ENCODE measurements at places on chromosomes 1 and 21. TPM values are rescaled to one million over a fixed set of nuclear protein-coding genes. Genes with fewer than 3 reads are reported as not detected.

- no peaks in the 10 kb centered on the region for H3K36me3 ChIP-seq
- H3K4me3 ChIP-seq, result no peak overlapping the region
- no peaks in the 10 kb centered on the region for H3K27me3 ChIP-seq
Observed at GRCh38 chr1:53653200-53653575, 85.8 kb downstream of the GLIS1 start.

MTARC2 gene
- total RNA-seq, result not detected

MLLT11 gene
- total RNA-seq, result 3.9 TPM

- no peak overlapping the region for H3K4me3 ChIP-seq
- H3K4me1 ChIP-seq, result no peaks in the 10 kb centered on the region
- no peaks in the 10 kb centered on the region for H3K36me3 ChIP-seq
- DNase-seq, result no peak
Observed at GRCh38 chr1:234149217-234149616, 224.0 kb upstream of the COA6 start.

- H3K27ac ChIP-seq, result no peak overlapping the region
- no peaks in the 10 kb centered on the region for H3K27me3 ChIP-seq
- H3K4me1 ChIP-seq, result no peaks in the 10 kb centered on the region
- DNase-seq, result no peak
- no peak overlapping the region for H3K4me3 ChIP-seq
Observed at GRCh38 chr1:51648180-51649109, 31.6 kb downstream of the OSBPL9 start.

GRCh38 chr1:107935396-107936064 lies 29.4 kb downstream of the VAV3 start:
- H3K4me1 ChIP-seq, result peaks cover 24% of the 10 kb centered on the region
- H3K27ac ChIP-seq, result no peak overlapping the region
- no peaks in the 10 kb centered on the region for H3K27me3 ChIP-seq
